NCI-H1105 (cell line): ENCODE measurements at places on chromosomes 4 and X.

DNA sequence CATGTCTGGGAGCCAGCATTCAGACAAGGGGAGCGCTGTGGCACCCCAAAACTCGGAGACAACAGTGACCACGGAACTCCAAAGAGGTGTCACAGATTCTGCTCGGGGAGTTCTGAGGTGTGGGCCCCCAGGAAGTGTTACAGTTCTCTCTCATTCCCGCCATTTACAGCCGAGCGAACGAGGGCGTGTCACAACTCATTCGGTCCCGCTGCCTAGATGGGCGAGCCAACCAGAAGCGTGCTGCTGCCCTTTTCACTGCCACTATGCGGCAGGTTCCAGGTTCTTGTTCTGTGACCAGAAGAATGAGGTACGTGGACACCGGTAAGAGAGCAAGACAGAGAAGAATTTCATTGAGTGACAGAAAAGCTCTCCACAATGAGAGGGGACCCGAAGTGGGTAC is 1370.6 kb upstream of the AGA start:
- no peak for DNase-seq

GRCh38 chrX:143634663-143635455 is 1.0 kb downstream of the SLITRK4 start:
- no peak for DNase-seq

- DNase-seq: no peak
Measured at GRCh38 chrX:105463473-105463872, 243.0 kb upstream of the TEX13A start.

GRCh38 chr4:40251366-40251765 is 54.5 kb downstream of the RHOH start:
- no peak for DNase-seq

- DNase-seq: no peak
Measured at GRCh38 chr4:109547394-109547793, 12.7 kb upstream of the MCUB start.

GRCh38 chr4:110007217-110007616 is 94.5 kb downstream of the EGF start:
- DNase-seq: no peak

GRCh38 chrX:1521459-1521956 is 15.5 kb downstream of the P2RY8 start:
- no peak for DNase-seq

DNA sequence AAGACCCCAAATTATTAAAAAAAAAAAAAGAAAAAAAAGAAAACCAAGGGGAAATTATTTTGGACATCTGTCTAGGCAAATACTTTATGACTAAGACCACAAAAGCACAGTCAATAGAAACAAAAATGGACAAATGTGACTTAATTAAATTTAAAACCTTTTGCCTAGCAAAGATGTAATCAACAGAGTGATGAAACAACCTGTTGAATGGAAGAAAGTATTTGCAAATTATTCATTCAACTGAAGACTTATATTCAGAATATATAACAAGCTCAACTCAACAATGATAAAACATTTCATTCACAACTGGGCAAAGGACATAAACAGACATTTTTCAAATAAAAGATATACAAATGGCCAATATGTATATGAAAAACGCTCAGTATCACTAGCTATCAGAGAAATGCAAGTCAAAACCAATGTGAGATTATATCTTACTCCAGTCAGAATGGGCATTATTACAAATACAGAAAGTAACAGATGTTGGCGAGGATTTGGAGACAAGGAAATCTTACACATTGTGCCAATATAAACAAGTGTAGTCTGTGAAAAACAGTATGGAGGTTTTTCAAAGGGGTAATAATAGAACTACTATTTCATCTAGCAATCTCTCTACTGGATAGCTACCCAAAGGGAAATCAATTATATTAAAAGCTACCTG is 67.1 kb downstream of the FAAH2 start:
- no peak for DNase-seq

DNA sequence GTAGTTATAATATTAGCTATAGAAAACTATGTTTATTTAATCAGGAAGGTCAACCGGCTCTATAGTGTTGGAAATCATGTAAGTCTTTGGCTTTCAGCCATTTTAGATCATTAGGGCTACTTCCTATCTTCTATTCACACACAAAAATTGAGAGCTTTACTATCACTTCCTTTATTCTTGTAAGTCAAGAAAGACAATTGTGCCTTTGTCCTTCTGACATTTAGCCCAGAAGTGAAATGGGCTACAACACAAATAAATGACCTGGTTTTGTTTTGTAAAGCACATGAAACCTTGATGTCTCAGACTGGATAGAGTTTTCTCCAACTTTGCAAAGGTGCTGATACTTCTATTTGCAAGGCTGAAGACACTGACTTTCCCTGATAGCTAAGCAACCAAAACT is 122.4 kb upstream of the ACSL4 start:
- no peak for DNase-seq

- no peak for DNase-seq
Measured at GRCh38 chr4:121273191-121273590, 107.6 kb downstream of the QRFPR start.

GRCh38 chr4:20078644-20079043 is 173.1 kb upstream of the SLIT2 start:
- DNase-seq: no peak

GRCh38 chr4:37802068-37802666 is 24.3 kb upstream of the PGM2 start:
- no peak for DNase-seq

- DNase-seq: no peak
Measured at GRCh38 chrX:16023790-16024734, 99.3 kb upstream of the GRPR start.

DNA sequence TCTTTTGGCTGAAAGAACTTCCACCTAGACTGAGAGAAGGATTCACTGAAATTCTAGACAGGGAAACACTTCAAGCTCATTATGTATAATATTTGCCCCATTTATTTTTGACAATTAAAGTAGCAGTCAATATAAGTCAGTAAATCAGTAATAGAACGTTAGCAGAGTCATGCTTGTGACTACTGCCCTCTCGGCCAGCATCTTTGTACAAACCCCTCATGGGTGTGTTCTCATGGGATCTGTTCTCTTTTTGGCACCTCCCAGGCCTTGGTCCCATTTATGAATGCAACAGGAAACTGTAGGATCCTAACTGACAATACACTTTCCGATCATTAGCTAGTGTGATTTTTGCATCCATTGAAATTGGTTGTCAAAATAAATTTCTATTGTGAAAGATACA is 2.9 kb downstream of the MSL3 start:
- no peak for DNase-seq

DNA sequence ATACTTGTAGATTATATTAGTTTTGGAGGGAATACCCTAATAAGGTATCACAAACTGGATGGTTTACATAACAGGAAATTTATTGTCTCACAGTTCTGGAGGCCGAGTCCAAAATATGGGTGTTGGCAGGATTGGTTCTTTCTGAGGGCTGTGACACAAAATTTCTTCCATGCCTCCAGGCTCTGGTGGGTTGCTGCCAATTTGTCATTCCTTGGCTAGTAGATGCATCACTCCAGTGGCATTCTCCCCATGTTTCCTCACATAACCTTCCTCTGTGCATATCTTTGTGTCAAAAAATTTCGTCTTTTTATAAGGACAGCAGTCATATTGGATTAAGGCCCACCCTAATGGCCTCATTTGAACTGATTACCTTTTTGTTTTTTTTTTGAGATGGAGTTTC is 49.3 kb downstream of the APELA start:
- no peak for DNase-seq

GRCh38 chr4:52202931-52203330 is 151.8 kb downstream of the SPATA18 start:
- no peak for DNase-seq
